CD8-positive, alpha-beta memory T cell (primary cell): ENCODE measurements at places on chromosomes 3 and 15.

- no peak for DNase-seq
Measured at GRCh38 chr15:101795455-101795854, 7.9 kb upstream of the OR4F6 start.

- no peak for DNase-seq
Measured at GRCh38 chr3:62364191-62364590, 9.2 kb downstream of the FEZF2 start.

DNA sequence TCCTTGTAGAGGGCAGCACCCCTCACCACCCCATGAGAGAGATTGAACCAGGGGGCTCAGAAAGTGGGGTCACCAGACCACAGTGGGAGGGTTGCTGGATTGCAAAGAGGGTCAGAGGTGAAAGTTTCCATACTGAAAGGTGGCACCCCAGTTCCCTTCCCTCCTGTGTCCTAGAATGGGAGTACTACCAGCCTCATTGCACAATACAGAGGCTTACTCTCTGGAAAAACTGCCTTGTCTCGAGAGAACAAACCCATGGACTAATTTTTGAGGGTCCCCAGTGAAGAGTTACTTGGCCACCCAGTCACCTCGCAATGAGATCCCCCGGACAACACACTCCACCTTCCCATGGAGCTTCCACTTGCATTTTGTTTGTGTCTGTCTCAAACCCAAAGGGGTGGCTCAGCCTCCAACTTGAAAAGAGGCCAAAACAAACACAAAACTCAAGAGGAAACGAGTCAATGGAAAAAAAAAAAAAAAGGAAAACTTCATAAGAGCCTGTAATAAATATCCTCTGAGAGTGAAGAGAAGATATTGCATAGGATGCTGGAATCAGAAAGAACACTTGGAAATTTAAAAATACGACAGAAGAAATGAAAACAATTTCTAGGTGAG is 18.6 kb downstream of the MESP2 start:
- DNase-seq: no peak

DNA sequence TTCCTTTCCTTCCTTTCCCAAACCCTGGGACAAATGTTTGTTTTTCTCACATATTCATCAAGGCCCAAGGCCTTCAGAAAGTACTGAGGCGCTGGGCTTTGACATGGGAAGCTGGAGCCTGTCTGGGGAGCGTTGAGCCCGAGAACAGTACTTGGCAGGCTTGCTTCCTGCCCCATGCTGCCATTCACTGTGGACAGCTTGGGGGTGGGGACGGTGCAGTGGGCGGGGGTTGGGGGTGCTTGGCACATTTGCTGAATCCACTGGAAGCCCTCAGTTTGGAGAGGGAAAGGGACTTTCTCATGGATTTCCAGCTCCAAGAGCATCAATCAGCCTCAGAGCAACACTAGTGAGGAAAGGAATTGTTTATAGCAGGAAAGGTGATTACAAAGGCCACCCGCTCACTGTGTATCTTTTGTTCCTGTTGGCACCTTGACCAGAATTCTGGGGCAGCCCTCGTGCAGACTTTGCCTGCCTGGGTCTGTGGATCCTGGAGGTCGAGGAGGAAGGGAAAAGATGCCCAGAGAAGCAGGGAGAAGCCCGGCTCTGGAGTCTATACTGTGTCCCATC is 199.8 kb upstream of the RGMA start:
- no peak for DNase-seq

DNA sequence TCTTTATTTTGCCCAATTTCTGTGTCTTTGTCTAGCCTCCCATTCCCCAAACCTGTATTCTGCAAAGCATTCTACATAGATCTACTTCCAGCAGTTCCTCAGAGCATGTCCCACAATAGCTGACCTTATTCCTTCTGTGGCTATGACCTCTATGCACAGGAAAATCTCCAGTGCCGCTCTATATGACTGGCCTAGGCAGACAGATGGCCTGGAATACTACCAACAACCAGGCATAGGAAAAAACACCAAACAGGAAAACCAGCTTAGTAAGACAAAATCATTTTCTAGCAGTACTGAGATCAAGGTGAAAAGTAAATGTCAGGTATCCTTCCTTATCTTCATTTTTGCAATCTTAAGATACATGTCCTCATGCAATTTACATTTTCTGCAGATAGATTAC is 1115.0 kb downstream of the IGSF11 start:
- DNase-seq: no peak
